ENCODE measurements at places on chromosomes 7 and 10. TPM values are rescaled to one million over a fixed set of nuclear protein-coding genes. Genes with fewer than 3 reads are reported as not detected.

CYP2C19 gene
- polyA plus RNA-seq, result not detected

CLRN3 gene
- not detected for polyA plus RNA-seq

NKX2-3 gene
- not detected for polyA plus RNA-seq

MMP21 gene
- not detected for polyA plus RNA-seq

SPOCK2 gene
- polyA plus RNA-seq, result 0.04 TPM

MCMBP gene
- polyA plus RNA-seq, result 47.9 TPM

XRCC2 gene
- 1.4 TPM for polyA plus RNA-seq

STAG3 gene
- 0.65 TPM for polyA plus RNA-seq

SPDYE6 gene
- not detected for polyA plus RNA-seq

PPP1R3C gene
- polyA plus RNA-seq, result 99.9 TPM

NFE2L3 gene
- 0.70 TPM for polyA plus RNA-seq

SLC25A28 gene
- polyA plus RNA-seq, result 13.1 TPM

HOXA5 gene
- polyA plus RNA-seq, result 1.3 TPM

GRCh38 chr7:79165225-79165624, 288.2 kb downstream of the MAGI2 start:
- DNase-seq, result no peak

- no peak for DNase-seq
Measured at GRCh38 chr7:3730276-3730675, 429.2 kb downstream of the SDK1 start.

- no peak for DNase-seq
Measured at GRCh38 chr7:64868499-64868898, 34.6 kb upstream of the ZNF273 start.

DNA sequence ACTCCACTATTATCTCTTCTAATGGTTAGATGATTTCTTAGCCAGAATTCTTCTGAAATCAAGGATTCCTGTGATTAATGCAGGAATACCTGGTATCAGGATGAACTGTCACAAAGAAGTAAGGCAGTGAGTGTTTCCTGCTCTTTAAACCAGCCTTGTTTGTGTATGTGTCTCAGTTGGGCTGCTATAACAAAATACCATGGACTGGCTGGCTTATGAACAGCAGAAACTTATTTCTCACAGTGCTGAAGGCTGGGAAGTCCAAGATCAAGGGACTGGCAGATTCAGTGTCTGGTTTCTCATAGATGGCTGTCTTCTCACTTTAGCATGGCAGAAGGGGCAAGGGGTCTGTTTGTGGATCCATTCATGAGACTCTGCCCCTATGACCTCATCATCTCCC, 42.7 kb downstream of the LRMDA start:
- no peak for DNase-seq

DNA sequence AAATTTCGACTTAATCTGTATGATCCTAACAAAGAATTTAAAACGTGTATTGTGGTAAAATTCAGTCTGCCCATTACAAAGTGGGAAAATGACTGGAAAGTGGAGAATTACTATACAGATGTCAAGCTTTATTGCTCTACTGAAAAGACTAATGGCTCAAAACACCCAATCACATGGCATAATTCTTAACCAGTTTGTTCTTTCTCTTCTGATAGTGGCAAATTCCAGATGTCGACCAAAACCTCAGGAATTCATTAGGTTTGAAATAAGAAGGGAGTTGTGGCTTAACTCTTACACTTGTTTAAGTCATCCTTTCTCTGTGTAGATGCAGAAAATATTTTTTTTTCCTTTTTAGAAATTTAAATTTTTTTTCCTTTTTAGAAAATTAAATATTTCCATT, 1254.9 kb upstream of the LRRN3 start:
- DNase-seq, result no peak

GRCh38 chr7:111911166-111911961, 294.8 kb downstream of the DOCK4 start:
- no peak for DNase-seq

DNA sequence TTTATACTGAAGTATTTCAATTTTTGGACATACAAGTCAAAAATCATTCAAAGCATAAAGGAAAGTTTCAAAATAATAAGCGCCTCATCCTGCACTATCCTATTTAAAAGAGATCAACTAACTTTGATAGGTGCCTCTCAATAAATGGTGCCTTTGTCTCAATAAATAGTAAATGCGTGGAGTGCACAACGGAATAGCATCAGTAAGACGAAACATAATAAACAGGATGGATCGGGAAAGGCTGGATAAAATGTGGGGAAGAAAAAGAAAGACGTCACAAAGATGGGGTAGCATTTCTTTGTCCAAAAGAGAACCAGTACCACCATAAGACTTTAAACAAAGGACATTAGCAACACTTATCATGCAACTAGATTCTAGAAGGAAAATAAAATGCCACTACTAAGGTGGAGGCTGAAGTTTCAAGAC, 571 bp upstream of the PRKAR2B start:
- DNase-seq, result no peak

- no peak for DNase-seq
Measured at GRCh38 chr7:17586711-17587110, 288.3 kb downstream of the AHR start.

DNA sequence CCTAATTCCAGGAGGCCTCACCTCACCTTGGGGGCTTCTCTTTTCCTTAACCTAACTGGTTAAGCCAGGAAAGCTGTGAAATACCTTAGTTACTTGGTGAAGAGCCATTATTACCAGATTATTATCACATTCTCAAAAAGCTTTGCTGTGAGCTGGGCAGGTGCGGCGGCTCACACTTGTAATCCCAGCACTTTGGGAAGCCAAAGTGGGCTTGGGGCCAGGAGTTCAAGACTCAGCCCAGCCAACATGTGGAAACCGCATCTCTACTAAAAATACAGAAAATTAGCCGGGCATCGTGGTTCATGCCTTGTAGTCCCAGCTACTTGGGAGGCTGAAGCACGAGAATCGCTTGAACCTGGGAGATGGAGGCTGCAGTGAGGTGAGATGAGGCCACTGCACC, 102.4 kb upstream of the KLF6 start:
- peak; percentile 47 for DNase-seq

- DNase-seq, result no peak
Measured at GRCh38 chr10:14936584-14936983, 17.3 kb downstream of the DCLRE1C start.

GRCh38 chr10:60942134-60942787, 1.7 kb downstream of the RHOBTB1 start:
- DNase-seq, result no peak

DNA sequence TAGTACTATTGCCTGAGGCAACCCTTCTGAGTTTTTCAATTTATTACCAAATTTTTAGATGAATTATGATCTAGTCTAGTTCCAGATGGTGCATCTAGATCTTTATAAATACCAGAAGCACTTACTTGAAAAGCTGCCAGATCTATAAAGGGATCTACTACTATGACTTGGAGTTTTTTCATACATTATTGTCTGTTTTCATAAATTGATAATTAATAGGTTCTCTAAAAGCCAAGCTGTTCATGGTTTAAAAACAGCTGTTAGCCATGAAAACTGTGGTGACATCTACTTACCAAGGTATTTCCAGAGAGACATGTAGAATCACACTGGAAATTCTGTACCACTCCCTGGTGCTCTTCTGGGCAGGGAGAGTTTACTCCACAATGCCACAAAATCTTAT, 786.5 kb upstream of the C7orf33 start:
- no peak for DNase-seq

- DNase-seq, result peak; percentile 79
Measured at GRCh38 chr10:89213191-89213808, 6.2 kb upstream of the CH25H start.

DNA sequence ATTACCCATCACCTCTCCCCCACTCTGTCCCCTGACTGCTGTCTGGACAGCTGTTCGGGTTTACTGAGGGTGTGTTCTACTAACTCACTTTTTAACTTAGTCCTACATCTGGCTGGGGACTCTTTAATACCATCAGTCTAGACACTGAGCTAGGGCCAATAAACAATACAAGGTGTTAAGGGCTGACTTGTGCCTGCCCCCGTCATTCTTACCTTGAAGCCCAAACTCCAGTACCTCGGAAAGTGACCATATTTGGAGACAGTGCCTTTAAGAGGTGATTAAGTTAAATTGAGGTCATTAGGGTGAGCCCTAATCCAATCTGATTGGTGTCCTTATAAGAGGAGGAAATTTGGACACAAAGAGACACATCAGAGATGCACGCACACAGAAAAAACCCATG, 35.7 kb downstream of the STEAP1B start:
- DNase-seq, result no peak

DNA sequence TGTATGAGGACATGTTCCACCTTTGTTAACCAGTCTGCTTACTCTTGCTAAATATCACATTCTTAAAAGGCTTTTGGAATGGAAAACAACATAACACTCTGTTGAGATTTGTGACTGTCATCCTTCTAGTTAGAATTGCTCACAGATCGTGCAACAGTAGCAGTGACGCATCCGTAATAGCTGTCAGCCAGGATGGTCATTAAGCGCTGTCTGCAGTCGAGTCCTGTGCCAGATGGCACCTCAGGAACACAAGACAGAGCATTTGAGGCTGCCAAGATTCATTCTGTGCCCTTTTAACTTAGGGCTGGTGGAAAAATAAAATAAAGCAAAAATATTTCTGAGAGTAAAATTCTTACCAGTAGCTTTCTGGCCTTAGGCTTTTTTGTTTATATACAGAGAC, 348.6 kb downstream of the ANKRD7 start:
- no peak for DNase-seq

GRCh38 chr7:41979834-41980307, 257.1 kb downstream of the GLI3 start:
- DNase-seq, result peak; percentile 60

- DNase-seq, result no peak
Measured at GRCh38 chr7:115722302-115722977, 308.1 kb downstream of the TFEC start.

DNA sequence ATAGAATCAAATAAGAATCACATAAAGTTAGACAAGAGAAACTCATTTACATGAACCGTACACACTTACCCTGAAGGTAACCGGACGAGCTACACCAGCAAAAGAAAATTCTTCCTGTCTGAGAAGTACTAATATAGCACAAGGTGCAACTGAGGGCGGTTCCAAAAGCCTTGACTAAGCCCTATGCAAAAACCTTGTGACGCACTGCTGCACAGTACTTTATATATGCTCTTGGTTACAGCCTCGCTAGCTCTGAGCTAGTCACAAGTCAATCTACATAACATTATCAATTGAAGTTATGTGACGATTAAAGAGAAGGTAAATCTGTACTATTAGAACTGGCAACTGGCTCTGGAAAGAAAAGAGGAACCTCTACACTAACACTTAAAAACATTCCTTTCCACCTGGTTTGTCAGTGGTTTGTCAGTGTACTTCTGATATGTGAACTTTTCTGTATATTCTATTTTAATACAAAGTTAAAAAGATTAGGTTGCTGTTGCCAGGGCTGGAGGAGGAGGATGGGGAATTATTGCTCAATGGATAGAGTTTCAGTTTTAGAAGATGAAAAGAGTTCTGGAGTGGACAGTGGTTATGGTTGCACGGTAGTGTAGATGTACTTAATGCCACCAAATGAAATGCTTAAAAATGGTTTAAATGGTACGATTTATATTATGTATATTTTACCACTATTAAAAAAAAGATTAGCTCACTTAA, 21.6 kb downstream of the NT5C3A start:
- peak; percentile 54 for DNase-seq

GRCh38 chr7:131183611-131184119, 144.0 kb upstream of the MKLN1 start:
- DNase-seq, result peak; percentile 62

DNA sequence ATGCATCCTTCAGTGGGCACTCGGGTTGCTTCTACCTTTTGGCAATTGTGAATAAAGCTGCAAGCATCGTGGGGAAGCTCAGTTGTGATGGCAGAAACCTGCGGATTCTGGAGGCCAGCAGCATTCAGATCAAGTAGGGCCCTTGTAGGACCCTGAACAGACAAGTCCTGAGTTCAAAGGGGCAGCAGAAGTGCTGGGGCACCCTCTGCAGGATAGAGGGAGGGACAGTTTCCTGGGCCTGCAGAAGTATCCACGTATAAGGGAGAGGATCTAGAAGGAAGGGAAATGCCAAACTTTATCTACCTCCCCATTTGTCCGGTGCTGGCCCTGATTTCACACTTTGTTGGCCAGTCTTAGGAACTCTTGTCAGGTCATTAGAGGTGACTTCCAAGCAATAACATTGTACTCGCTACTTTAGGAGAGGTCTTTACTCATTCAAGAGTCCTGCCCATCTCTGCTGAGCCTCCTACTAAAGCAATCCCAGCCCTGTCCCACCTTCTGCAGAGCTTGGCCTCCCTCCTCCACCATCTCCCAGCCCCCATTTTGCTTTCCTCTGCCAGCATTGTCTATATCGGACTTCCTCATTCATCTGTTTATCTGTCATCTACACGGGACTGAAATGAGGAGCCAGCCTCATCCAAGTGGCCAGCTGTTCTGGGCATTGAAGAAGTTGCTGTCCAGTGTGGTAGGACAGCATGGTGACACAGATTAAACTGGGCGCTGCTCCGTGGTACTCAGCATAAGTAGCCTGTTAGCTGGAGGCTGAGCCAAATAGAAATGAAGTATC, 26.6 kb upstream of the R3HCC1L start:
- no peak for DNase-seq

Data from GM23248 (cell line).